NCI-H226 (cell line): ENCODE measurements at places on chromosomes 4 and X.

DNA sequence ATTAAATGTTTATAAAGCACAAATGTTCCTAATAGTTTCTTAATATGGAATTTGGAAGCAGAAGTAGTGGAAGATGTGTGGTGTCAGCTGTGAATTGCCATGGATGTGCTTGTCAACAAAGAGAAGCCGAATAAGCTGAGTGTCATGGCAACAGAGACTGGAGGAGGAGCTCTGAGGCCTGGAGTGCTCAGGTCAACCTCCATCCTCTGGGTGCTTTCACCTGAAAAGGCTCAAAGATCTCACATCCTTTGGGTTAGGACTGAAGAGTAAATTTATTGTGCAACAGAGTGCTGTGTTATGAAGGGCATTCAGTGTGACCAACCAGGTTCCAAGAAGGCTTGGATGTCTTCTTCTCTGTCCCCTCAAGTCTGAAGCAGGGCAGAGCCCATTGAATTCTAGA is 18.7 kb downstream of the SGMS2 start:
- DNase-seq, result no peak

GRCh38 chr4:75698162-75698962 is 25.2 kb upstream of the G3BP2 start:
- no peak for DNase-seq

DNA sequence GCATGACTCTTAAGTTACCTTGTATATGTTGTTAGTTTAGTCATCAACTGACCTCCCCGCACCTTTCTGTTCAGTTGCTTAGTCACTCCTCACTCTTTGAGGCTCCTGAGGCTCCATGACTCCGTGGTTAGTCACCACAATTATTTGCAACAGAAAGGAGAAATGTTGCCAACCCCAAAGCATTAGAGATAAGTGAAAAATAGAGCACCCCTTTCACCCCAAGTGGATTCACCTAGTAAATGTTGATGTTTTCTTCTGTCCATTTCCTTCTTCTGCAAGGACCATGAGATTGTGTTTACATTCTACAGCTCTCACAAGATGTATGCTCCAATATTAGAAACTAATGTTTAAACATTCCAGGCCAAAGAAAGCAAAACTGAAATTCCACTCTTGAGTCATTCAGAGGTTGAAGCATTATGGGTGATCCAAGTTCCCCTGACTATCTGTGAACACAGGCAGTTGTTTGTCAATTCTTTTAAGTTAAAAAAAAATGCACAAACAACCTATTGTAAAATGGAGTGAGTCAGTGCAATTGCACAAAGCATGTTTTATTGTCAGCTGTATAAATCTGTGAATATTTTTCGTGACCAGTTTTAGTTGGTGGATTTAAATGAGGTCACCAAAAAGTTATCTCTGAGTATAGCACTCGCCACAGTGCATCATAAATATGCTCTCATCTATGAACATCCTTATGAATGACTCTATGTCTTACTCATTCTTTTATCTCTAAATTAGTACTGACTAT is 552.4 kb upstream of the MAGEB2 start:
- peak; percentile 89 for DNase-seq

GRCh38 chrX:118847676-118848075 is 24.1 kb downstream of the ZCCHC12 start:
- no peak for DNase-seq

DNA sequence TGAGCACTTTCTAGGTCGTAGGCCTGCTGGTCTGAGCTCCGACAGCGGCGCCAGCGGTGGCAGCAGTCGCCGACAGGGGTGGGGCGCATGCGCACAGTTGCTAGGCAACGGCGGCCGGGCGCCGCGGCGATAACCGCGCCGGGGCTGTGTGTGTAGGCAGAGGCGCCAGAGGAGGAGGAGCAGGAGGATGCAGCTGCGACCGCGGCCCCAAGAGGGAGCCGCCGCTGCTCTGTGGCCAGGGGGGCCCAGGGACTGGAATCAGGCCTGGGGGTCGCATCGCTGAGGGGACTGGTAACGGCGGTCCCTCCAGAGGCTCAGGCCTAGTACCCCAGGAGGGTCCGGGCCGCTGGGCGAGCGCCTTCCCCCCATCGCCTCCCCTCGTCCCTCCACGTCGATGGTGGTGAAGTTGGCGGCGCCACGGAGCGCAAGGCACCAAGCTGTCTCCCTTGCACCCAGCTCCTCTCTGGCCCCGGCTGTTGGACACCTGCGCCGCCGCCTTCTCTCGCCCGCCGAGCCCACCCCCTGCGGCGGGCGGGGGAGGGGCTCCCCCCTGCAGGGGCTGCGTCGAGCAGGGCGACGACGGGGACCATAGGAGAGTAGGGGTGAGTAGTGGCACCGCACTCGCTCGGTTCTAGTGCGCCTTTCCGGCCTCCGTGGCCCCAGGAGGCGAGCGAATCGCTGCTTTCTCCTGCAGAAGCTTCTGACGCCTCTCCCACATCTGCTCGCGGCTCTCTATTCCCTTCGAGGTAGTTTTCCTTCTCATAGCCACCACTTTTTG is 58.6 kb upstream of the ZC4H2 start:
- no peak for DNase-seq

DNA sequence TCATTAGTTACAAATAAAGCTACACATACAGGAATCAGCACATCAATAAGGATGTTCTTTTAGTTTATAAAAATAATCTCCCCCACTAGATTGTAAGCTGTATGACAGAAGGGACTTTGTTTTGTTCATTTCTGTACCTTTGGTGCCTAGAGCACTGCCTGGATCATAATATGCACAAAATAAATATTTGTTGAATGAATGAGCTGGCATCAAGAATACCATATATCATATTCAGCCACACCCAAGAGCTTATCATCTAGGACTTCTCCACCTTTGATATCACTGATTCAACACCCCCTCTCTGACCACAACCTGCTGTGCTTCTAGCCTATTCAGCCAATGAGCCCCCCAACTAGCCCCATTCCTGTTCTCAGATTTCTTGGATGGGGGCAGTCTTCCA is 10.6 kb downstream of the SYTL4 start:
- DNase-seq, result peak; percentile 15

DNA sequence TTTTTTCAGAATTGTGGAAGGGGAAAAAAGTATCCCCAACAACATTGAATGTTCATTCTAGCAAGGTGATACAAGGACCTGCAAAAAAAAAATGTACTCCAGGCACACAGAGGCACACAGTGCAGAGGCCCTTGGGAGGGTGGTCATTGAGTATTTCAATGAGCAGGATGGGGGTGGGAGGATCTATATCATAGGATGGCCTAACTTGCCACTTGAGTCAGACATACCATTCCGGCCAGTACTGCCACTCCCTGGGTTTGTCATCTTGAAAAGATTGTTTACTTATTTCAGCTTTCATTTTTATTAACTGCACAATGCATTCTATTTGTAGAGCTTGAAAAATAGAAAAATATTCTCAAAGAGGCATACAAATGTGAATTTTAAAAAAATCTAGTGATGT is 18.7 kb downstream of the ZNF595 start:
- no peak for DNase-seq

DNA sequence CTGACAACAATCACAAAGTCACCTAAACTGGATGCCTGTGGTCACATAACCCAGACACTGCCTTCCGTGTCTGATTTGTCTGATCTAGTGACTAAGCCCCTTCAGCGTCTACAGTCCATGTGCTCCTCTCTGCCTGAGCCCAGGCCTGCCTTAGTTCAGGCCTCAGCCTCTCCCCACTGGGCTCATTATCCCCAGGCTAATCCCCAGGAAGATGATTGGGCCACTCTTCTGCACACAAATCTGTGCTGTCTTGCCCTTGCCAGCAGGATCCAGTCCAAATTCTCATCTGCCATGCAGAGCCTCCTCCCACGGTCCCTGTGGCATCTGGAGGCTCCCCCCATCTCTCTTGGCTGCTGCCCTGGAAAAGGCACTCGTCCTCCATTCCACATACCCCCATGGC is 96.5 kb downstream of the SLC2A9 start:
- no peak for DNase-seq

DNA sequence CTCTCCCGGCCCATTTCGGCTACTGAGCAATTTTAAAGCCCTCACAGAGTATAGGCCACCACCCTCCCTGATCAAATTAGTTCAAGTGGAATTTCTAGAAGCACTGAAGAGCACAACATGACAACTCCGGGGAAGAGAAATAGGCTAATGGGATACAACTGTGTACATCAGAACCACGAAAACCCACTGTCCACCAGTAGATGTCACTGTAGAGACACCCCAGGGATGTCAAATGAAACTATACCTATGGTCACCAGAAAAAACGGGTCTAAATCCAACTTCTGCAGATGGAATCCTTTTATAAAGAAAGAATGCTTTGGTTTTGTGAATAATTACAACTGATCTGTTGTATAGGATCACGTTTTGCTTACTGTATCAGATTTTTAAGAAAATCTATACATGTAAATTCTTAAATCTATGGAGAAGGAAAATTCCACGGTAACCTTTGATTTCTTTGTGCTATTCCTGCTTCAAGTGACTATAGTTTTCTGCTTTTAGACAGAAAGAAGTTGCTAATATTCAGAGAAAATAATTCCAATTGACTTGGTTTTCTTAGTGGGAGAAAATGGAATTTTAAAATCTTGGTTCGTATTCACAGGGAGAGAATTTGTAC is 29.5 kb upstream of the MAP3K15 start:
- DNase-seq, result no peak

DNA sequence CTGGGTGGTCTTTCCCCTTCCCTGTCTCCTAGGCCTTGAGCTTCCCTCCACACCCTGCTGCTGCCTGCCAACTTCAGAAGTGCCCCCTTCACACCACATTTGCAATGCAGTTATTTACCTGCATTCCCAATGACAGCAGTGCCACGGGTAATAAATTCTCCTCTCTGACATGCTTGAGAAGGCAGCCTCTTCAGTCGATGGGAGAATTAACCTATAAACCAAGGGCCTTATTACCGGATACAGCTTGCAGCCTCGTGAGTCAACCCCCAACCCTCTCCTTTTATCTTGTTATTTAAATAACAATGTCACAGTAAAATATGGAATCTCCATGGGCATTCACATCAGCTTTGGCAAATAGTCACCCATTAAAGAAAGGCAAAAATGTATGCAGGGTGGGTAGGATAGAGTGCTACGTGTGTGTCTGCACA is 34.7 kb upstream of the LGI2 start:
- no peak for DNase-seq

DNA sequence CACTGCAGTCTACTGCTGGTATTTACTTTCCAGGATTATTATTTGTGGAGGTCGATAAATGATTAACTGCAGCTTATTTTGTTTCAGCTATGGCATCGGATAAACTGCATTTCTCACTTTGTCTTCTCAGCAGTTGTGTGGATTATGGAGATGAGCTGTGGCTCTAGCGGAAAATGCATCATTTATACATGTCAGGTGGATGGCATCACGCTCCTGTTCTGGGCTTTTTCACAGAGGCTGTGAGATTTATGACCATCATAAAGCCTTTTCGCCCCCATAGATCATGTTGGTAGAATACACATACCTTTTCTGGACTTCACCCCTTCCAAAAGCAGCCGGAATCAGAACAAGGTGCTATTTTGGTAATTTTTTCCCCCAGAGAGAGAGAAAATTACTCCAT is 118.8 kb upstream of the MAGEB18 start:
- no peak for DNase-seq

- DNase-seq, result no peak
These were observed 130.1 kb downstream of the ADAM29 start for GRCh38 chr4:175048111-175048784.

DNA sequence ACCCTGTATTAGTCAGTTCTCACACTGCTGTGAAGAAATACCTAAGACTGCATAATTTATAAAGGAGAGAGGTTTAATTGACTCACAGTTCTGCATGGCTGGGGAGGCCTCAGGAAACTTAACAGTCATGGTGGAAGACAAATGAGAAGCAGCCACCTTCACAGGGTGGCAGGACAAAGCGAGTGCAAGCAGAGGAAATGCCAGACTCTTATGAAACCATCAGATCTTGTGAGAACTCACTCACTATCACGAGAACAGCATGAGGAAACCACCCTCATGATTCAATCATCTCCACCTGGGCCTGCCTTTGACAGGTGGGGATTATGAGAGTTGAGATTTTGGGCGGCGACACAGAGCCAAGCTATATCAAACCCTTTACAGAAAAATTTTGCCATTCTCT is 722.4 kb downstream of the RAB28 start:
- DNase-seq, result no peak
